ENCODE measurements at places on chromosomes 7 and 10. TPM values are rescaled to one million over a fixed set of nuclear protein-coding genes. Genes with fewer than 3 reads are reported as not detected.
A peak's percentile ranks its signal among the peaks of the same experiment; 100 is the strongest.

GRCh38 chr10:35368485-35369048, 32.3 kb downstream of the CCNY start:
- H3K27ac ChIP-seq = no peak overlapping the region
- no peak for DNase-seq
- no peak overlapping the region for H3K4me3 ChIP-seq
- H3K27me3 ChIP-seq = no peaks in the 10 kb centered on the region

DNA sequence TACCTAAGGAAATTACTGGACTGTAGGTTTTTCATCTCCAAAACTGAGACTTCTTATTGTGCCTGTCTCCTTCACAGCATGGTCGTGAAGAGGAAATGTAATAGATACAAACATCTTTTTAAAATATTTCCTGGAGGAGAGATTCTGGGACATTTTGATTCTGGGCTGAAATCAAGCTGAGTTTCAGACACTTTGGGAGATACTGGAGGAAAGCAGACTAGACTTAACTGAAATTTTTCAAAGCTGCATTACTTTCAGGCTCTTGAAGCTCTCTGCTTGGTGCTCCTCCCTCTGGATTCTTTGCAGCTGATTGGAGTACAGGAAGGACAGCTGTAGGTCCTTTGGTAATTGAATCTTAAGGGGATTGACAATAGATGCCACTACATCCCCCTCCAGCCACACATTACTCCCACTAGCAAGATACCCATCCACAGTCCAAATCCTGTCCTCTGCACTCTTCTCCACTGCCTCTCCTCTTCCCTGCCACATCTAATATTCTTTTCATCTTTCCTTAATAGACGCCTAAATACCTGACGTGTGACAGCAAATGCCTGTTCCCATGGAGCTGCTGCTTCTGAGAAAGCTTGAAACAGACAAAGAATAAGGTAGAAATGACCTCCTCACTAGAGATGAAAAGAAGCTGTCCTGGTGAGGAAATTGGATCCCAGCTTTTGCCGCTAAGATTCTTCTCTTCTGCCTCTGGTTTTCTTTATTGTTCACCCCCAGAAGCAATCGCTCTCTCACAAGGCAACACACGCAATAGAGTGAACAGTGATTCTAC, 111.5 kb upstream of the PHYHIPL start:
- H3K4me3 ChIP-seq = no peak overlapping the region
- H3K36me3 ChIP-seq = no peaks in the 10 kb centered on the region
- DNase-seq = peak; percentile 10
- H3K27me3 ChIP-seq = no peaks in the 10 kb centered on the region
- peaks cover 13% of the 10 kb centered on the region for H3K4me1 ChIP-seq
- no peak overlapping the region for H3K27ac ChIP-seq

DNA sequence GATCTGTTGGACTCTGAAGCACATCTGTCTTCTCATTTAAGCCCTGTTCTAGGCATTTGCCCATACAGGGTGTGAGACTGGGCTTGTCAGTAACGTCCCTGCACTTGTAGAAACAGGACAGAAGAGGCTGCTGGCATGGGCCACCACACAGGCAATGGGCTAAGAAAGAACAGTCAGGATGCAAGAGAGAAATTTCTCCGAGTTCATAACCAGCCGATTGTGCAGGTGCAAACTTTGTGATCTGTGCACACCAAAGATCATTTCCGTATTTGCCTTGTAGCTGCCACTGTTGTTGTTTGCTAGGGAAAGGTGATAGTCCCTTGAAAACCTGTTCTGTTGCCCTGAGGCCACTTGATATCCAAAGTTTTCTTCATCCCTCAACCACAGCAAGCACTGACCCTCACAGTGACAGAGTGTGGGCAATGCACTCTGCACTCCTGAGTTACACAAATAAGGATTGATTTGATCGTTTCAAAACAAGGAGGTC, 20.3 kb downstream of the KLF6 start:
- peaks cover 10% of the 10 kb centered on the region for H3K4me1 ChIP-seq
- peaks cover 51% of the 10 kb centered on the region for H3K27me3 ChIP-seq
- H3K27ac ChIP-seq = no peak overlapping the region
- H3K36me3 ChIP-seq = no peaks in the 10 kb centered on the region

DNA sequence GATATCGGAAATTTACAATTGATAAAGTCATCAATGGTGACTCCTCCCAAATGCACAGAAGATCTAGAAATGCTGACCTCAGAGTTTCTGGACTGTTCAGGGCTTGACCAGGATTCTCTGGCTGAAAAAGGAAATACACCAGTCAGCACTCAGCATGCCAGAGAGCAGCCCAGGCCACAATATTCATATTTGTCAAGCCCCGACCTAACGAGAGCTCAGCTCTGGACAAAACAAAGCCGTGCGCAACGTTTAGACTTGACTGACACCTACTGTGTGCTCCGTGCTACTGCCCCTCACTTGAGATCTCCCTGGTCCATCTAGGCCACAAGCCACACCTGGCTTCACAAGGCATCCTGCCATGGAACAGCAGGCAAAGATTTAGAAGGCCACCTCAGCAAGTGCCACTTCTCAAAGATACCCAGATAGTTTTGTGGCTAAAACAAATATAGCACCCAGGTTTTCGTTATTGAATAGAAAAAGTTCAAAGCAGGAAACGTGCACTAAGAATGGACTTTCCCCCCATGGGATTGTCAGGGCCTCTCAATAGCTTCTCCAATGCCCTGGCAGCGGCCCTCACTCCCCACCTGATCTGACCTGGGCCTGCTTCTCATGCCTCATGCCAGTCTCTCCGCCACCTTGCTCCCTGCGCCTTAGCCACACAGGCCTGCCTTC, 218.3 kb downstream of the FAM107B start:
- peak; percentile 65 for DNase-seq
- H3K27me3 ChIP-seq = no peaks in the 10 kb centered on the region
- no peaks in the 10 kb centered on the region for H3K36me3 ChIP-seq

DNA sequence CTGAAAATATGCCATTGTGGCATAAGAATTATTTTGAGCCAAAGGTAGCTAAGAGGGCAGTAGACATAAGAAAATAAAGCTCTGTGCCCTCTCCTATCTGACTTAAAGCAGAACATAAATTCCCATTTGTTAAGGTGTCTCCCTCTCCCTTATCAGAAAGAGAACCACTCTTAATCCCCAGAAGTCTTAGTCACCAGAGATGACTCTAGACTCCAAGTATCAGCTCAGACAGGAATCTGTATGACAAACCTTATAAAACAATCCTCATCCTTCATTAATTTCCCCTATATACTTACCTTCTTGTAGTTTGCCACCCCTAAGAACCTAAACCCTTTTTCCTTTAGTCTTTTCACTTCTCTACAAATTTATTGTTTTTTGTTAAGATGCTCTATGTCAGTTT, 21.8 kb upstream of the PIP4K2A start:
- no peak for DNase-seq
- no peak overlapping the region for H3K4me3 ChIP-seq
- H3K27me3 ChIP-seq = no peaks in the 10 kb centered on the region
- no peaks in the 10 kb centered on the region for H3K36me3 ChIP-seq

DNA sequence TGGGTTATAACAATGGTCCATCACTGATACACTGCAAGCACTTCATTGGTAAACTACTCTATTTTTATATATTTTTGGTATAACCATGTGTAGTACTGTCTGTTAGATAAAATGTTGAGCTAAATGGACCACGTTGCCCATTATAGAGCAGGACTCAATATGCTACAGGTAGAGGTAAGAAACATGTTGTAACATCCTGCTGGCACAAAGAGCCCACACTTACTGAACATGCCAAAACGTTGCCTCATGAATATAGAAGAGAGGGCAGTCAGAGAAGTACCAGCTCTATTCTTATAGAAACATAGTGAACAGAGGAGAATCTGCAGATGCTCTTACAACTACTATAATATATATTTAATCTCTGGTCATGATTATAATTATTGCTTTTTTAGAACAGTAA, 18.4 kb upstream of the MET start:
- H3K27me3 ChIP-seq = no peaks in the 10 kb centered on the region
- DNase-seq = no peak
- no peaks in the 10 kb centered on the region for H3K36me3 ChIP-seq

DNA sequence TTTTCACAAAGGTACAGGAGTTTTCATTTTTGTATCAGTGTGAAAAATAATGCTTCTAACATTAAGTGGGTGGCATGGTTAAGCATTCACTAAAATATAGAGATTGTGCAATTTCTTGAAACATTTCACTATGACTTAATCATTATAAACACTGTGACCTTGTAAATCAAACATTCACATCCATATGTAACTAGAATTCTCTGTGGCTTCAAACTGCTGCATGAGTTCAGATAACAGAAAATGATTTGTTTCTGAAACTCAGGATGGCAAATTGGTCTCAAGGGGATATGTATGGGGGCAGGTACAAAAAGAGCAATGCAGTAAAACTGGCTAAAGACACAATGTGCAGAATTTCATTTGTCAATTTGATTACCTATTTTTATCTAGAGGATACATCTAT, 3.8 kb downstream of the FAM133B start:
- DNase-seq = no peak
- no peak overlapping the region for H3K27ac ChIP-seq
- peaks cover 12% of the 10 kb centered on the region for H3K27me3 ChIP-seq
- no peak overlapping the region for H3K4me3 ChIP-seq

DNA sequence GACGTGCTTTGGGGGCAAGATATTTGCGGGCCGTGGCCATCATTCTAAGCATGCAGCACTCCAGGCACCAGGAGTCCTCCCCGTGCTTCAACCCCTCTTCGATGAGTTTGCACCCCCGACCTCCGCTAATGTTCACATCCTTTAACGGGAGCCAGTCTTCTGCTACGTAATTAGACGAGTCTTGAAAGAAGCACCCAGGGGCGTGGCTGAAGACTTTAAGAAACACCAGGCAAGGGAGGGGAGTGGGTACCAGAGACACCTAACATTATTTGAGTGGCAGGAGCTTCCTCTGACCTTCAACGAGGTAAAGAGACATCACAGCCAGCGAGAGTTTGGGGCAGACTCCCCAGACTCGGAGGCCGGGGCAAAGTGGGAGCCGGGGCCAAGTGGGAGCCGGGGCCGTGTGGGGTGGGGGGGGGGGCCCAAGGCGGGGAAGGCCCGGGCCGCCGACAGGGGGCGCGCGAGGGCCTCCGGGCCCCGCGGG, 31.1 kb upstream of the TOMM7 start:
- peak; percentile 49 for DNase-seq
- no peaks in the 10 kb centered on the region for H3K36me3 ChIP-seq

GRCh38 chr10:48455055-48455391, 148.5 kb downstream of the MAPK8 start:
- no peaks in the 10 kb centered on the region for H3K36me3 ChIP-seq
- DNase-seq = no peak
- H3K27ac ChIP-seq = no peak overlapping the region
- peaks cover 6% of the 10 kb centered on the region for H3K4me1 ChIP-seq

DNA sequence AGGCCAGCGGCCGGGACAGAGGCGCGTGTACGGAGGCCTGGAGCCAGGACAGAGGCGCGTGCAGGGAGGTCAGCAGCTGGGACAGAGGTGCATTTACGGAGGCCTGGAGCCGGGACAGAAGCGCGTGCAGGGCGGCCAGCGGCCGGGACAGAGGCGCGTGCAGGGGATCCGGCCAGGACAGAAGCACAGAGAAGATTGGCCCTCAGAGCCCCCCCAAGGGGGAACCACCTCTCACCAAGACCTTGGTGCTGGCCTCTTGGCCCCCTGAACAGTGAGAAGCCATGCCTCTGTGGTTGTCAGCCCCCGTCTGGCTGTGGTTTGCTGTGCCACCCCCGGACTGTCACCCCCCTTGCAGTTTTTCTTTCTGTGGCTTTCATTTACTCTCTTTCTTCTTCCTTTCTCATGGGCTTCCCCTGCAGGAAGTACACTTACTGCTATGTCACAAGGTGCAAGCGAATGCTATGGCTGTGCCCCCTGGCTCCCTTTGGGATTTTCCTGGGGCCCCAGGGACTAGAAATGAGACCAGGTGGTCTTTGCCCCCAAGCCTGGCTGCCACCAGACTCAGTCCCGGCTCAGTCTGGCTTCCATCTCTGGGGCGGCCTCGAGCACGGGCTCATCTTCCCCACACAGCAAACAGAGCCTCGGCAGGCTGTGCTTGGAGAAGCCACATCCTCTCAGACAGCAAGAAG, 41.1 kb downstream of the INSIG1 start:
- no peaks in the 10 kb centered on the region for H3K4me1 ChIP-seq
- peaks cover 3% of the 10 kb centered on the region for H3K27me3 ChIP-seq
- H3K36me3 ChIP-seq = no peaks in the 10 kb centered on the region
- no peak overlapping the region for H3K4me3 ChIP-seq

- no peak for DNase-seq
- no peak overlapping the region for H3K27ac ChIP-seq
- H3K4me3 ChIP-seq = no peak overlapping the region
- H3K4me1 ChIP-seq = peaks cover 13% of the 10 kb centered on the region
- no peaks in the 10 kb centered on the region for H3K27me3 ChIP-seq
Observed at GRCh38 chr7:145394126-145394525, 558.3 kb upstream of the TPK1 start.

DNA sequence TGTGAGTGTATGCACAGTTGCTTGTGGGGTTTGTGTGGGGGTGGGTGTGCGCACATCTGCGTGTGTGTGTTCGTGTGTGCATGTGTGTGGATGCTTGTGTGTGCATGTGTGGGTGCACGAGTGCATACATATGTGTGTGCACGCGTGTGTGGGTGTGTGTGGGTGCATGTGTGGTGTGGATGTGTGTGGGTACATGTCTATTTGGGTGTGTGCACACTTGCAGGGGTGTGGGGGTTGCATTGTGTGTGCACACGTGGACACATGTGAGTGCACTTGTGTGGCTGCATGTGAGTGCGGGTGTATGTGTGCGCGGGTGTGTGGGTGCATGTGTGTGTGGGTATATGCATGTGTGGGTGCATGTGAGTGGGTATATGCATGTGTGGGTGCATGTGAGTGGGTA, 73.7 kb downstream of the NKX6-2 start:
- H3K36me3 ChIP-seq = no peaks in the 10 kb centered on the region
- H3K27me3 ChIP-seq = peaks cover 64% of the 10 kb centered on the region
- peaks cover 20% of the 10 kb centered on the region for H3K4me1 ChIP-seq
- no peak overlapping the region for H3K27ac ChIP-seq

GRCh38 chr7:91512958-91513357, 248.7 kb downstream of the FZD1 start:
- no peaks in the 10 kb centered on the region for H3K36me3 ChIP-seq
- H3K27ac ChIP-seq = no peak overlapping the region
- no peaks in the 10 kb centered on the region for H3K4me1 ChIP-seq
- DNase-seq = no peak
- no peak overlapping the region for H3K4me3 ChIP-seq
- H3K27me3 ChIP-seq = no peaks in the 10 kb centered on the region

DNA sequence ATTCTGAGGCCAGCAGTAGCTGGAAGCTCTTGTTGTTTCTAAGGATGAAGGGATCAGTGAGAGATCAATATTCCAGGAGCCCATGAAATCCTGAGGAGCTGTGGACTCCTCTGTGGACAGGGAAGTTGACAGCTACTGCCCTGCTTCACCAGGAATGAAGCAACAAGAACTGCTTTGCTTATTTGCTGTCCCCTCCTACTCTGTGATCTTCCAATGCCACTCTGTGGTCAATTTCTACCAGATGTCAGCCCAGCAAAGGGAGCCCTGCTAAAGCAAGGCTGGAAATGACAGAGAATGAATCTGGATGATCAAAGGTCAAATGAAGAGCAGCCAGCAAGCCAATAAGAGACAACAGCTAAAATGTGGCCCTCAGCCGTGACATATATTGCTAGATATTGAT, 227.5 kb upstream of the CHRM2 start:
- H3K4me1 ChIP-seq = no peaks in the 10 kb centered on the region
- no peaks in the 10 kb centered on the region for H3K36me3 ChIP-seq
- H3K4me3 ChIP-seq = no peak overlapping the region
- H3K27ac ChIP-seq = no peak overlapping the region

LIPF gene
- not detected for total RNA-seq

IGFBP3 gene
- 29.0 TPM for total RNA-seq

AKR1C1 gene
- total RNA-seq = 3.7 TPM

BHLHA15 gene
- total RNA-seq = 4.8 TPM

CYP2E1 gene
- 0.36 TPM for total RNA-seq

LLCFC1 gene
- total RNA-seq = not detected

BZW2 gene
- 126 TPM for total RNA-seq

RAB19 gene
- total RNA-seq = 1.1 TPM

LANCL2 gene
- total RNA-seq = 7.1 TPM

Measured in neural progenitor cell (in vitro differentiated cells).